ENCODE measurements at places on chromosomes 16 and 17. TPM values are rescaled to one million over a fixed set of nuclear protein-coding genes. Genes with fewer than 3 reads are reported as not detected.

UMOD gene
- not detected for total RNA-seq

EVPLL gene
- total RNA-seq = not detected

SNAI3 gene
- 0.69 TPM for total RNA-seq

MARVELD3 gene
- 16.4 TPM for total RNA-seq

DNAI2 gene
- total RNA-seq = not detected

PTX4 gene
- total RNA-seq = not detected

AMDHD2 gene
- 46.4 TPM for total RNA-seq

GFAP gene
- not detected for total RNA-seq

CYGB gene
- 10.1 TPM for total RNA-seq

CCL16 gene
- not detected for total RNA-seq

ITGB4 gene
- total RNA-seq = 112 TPM

TIMP2 gene
- 106 TPM for total RNA-seq
